Spinal cord (tissue), 10 donors: ENCODE measurements at places on chromosomes 7 and 10. TPM values are rescaled to one million over a fixed set of nuclear protein-coding genes. Genes with fewer than 3 reads are reported as not detected.

DNA sequence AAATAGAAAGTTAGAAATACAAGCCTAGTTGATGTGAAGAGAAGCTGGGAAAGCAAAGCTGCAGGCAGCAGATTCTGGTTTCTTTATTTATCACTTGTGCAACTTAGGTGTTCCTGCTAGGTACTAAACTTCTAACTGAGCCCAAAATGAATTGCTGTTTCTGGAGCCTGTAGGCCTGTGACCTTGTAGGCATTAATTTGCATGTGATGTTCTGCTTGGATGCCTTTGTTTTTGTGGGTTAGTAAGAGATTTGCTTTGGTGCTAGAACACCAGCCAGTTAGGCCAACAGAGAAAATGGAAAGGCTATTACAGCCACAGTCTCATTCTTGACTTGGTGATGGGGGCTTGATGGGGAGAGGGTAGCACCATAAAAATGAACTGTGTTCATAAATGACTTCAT, 370.7 kb downstream of the PPP1R3A start:
- no peak for DNase-seq

DNA sequence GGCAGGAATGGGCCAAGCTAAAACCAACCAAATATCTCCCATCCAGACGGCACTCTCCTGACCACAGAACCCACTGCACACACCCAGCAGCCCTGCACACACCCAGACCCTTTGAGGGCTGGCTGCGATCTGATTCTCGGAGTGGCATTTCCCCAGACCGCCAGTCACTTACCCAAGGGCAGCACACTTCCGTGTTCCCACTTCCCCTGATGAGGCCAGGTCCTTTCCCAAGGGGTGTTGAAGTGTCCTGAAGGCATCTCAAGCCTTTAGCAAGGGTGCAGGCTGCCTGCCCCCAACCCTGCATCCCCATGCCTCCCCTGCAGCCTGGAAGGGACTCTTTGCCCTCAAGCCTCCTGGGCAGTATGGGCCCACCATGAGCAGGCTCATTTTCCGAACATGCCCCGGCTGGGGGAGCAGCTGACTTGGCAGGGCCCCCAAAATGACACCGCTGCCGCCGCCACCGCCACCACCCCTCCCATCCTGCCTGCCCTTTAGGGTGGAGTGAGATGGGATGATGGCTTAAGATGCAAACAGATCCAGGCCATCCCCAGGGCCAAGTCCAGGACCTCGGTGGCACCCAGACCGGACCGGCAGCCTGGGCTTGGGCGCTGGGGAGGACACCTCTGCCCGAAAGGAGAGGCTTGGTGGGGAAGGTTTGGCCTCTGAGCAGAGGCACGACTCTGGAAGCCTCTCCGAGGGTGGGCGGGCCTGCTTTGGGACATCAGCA, 159.8 kb downstream of the NRF1 start:
- no peak for DNase-seq

DNA sequence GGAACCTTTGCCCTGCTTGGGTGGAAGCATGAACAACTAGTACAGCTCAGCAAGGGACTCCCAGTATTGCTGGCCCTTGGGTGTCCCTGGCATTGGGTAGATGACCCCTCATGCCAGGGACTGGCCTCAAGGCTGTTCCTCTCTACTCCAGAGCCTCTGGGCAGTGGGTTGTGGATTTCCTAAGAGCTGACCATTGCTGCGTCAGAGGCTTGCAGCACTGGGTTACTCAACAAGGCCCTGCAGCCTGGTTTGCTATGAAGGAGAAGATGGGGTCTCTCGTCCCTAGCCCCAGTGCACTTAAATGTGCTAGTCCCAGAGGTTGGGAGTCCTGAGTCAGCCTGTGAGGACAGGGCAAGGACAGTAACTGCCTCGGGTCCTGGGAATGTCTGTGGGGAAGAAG, 2.5 kb downstream of the VSIR start:
- DNase-seq: no peak

ADRA2A gene
- total RNA-seq: 6.6 TPM

NUTM2B gene
- total RNA-seq: 1.4 TPM

DNA sequence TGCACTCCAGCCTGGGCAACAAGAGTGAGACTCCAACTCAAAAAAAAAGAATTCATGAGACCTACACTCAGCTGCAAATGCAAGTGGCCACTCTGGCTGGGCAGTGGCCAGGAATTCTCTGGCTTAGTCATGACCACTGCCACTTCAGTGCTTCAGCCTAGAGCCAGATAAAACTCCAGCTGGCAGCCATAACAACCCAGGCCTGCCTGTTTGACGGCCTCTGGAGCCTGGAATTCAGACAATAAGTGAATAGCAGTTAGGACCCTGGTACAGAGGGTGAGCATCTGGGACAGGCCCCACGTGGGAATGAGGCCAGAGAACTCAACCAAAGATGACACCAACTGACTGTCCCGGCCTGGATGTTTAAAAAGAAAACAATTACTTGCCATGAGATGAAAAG, 18.9 kb downstream of the RCC1L start:
- DNase-seq: peak; percentile 75

CH25H gene
- 2.1 TPM for total RNA-seq

- DNase-seq: peak; percentile 55
Observed at GRCh38 chr7:29105752-29106668, 40.3 kb downstream of the CPVL start.

GRCh38 chr7:146875981-146876380, 759.4 kb downstream of the CNTNAP2 start:
- no peak for DNase-seq

GRCh38 chr10:116056445-116057293, 216.3 kb downstream of the GFRA1 start:
- no peak for DNase-seq

DNA sequence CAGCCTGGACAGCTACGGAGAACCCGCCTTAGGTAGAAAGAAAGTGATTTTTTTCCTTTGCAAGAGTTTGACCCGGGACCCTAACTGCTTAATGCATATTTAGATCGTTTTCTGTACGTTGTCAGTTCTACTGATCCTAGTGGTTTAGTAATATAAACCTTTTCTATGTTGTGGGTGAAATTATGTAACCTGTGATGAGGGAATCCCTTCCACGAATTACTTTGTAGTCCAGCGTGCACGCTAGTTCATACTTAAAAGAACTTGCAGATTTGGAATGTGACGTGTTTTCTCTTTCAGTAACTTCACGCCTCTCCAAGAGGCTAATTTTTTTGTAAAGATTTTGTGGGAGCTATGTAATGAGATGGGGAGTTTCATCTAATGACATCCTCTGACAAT, 705 bp downstream of the SLF2 start:
- DNase-seq: no peak

DNA sequence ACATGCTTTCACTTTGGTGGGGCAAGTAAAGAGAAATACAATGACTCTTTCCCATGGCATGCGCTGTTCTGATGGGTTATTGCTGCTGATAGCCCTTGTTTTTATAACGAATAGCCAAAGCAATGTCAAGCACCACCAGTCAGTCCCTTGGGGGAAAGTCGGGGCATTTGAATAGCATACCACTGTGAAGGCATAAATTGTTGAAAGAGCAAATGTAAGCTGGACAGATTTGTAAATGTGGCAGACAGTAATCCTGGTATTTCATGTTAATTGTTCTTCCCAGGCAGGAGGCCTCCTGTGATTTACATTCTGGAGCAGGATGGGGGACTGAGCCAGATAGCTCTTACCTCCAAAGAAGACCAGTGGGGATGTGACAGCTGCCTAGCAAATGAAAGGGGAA, 293.3 kb downstream of the ADRA2A start:
- DNase-seq: no peak

CDK14 gene
- total RNA-seq: 126 TPM

DNA sequence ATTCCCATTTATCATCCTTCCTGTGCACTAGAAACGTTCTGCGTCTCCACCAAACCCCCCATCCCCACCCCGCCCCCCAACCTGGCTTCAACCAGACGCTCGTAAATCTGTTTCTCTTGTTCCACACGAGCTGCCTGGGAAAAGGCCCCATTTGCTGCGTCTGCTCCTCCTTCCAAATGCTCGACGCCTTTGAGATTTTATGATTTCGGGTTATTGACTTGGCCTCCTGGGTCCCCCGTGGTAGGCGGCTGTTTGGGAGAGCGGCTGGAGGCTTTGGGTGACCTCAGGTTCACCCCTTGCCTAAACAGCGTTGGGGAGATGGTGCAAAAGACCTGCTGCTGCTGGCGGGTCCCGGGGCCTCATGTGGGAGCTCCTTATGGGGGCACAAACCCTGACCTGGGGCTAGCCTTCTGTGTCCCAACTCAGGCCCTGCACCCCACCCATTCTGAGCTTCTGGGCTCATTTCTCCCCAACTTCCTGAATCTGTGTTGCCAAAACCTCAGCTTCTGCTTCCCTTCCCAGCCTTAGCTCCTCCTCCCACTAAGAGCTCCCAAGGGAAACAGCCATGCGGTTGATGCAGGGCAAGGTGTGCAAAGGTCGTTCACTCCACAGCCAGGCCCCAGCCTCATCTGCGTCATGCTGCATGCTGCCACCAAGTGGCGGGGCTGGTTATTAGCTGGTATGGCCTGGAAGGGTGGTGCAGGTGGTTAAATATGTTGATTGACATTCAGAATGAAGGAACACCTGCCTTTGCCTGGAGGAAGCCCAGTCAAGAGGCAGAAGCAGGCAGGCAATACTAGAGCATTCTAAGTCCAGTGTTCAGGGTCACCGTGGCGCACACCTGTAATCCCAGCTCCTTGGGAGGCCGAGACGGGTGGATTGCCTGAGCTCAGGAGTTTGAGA, 49.1 kb upstream of the ELN start:
- DNase-seq: peak; percentile 70

DNA sequence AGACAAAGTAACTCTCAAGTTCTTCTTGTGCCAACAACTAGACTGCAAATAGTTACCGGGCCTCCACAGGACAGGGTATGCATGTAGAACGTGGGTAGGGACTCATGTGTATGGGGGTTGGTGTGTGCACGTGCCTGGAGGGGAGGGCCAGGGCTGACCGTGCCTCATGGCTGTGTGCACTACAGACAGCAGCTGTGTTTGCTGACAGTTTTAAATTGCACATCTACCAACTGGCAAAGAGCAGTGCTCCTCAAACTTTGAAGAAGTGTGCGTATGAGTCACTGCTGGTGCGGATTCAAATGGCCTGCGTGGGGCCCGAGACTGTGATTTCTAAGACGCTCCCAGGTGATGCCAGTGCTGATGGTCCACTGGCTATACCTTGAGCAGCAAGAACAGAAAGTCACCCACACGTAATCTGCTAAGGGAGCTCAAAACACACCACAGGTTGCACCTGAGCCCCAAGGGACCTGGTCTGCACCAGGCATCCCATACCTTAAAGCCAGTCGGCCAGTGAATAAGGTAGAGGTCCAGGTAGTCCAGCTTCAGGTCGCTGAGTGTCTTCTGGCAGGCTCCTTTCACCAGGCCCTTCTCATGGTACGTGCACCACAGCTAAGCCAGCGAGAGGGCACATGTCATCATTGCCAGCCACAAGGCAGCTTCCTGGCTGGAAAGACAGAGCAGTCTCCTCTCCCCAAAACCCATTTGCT, 8.5 kb downstream of the AKR1B1 start:
- no peak for DNase-seq

GRCh38 chr10:87930934-87931835, 67.8 kb downstream of the PTEN start:
- no peak for DNase-seq

DNA sequence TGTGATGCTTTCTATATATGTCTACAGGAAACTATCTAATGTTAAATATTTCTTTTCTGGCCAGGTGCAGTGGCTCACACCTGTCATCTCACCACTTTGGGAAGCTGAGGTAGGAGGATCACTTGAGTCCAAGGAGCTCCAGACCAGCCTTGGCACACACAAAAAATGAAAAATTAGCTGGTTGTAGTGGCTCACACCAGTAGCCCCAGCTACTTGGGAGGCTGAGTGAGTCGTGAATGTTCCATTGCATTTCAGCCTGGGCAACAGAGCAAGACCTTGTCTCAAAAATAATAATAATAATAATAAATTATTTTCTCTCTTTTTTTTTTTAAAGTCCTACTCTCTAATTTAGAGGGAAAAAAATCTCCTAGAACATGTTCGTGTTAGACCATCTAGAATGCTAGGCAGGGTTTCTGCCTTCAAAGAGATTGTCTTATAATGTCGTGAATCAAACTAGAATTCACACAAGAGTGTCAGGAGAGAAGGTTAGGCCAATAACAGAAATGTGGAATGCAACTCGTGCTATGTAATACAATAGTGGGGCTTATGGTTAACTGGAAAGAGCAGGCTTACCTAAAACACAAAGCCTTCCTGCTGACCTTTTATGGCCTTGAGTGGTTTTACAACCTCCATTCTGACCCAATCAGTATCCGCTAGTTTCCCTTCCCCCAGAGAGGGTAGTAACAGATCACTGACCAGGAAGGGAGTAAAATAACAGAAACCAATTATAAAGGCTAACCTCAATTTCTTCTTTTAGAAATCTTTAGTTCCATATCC, 46.3 kb downstream of the MYOF start:
- DNase-seq: peak; percentile 20

GRCh38 chr7:151062399-151063211, 3.2 kb downstream of the SLC4A2 start:
- DNase-seq: no peak

DNA sequence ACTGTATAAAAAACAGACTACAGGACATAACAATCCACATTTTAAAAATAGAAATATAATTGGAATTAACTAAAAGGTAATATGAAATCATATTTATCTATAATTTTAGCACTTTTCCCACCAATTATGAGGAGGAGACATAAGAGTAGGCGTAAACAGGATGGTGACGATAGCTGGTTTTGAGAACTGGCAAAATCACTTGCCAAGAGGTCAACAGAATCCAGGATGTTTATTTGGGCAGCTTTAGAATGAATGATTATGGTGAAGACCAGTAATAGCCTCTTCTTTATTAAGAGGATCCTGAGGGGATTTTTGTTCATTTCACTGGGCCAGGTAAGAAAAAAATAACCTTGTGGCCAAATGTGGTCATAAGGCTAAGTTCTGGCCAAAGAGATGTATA, 67.2 kb downstream of the TPK1 start:
- no peak for DNase-seq

- no peak for DNase-seq
Observed at GRCh38 chr10:130869179-130869841, 442.2 kb downstream of the TCERG1L start.

- DNase-seq: no peak
Observed at GRCh38 chr7:98238076-98238475, 14.0 kb downstream of the TECPR1 start.

DNA sequence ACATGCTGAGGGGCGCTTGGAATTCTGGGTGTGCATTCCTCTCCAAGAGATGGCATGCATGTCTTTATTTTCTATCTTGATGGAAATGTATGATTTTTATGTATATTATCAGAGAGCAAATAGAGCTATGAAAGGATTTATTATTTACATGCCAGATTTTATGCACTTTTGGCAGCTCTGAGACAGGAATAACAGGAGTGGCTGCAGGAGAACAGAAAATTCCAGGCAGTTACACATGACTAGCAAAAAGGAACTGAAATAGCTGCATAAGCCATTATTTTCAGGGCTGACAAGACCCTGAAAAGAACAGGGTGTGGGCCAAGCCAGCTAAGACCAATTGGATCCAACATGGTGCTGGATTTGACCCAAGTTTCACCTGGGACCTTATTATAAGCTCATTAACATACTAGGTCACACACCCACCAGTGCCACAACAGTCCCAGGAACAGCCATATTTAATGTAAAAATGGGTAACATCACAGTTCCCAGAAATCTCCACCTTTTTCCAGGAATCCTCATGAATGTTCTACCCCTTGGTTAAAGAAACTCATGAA, 43.2 kb upstream of the ACSL5 start:
- no peak for DNase-seq

- no peak for DNase-seq
Observed at GRCh38 chr7:117623606-117624005, 143.8 kb downstream of the CFTR start.
